ENCODE measurements at places on chromosomes 13 and 19.

DNA sequence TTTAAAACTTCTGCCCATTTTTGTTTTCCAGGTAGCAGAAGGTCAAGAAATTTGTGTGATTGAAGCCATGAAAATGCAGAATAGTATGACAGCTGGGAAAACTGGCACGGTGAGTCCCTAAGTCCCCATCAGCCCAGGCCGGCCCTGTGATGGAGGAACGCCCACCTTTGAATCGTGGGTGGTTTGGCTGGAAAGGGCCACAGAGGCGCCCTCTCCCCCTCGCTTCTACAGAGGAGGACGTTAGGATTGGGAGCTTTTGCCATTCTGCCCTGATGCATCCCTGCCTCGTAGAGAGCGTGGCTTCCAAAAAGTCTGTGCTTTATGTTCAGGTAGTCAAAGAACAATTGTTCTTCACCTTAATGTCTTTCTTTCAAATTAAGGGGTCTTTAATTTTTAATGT, 60.9 kb downstream of the GGACT start:
- no peak for DNase-seq

DNA sequence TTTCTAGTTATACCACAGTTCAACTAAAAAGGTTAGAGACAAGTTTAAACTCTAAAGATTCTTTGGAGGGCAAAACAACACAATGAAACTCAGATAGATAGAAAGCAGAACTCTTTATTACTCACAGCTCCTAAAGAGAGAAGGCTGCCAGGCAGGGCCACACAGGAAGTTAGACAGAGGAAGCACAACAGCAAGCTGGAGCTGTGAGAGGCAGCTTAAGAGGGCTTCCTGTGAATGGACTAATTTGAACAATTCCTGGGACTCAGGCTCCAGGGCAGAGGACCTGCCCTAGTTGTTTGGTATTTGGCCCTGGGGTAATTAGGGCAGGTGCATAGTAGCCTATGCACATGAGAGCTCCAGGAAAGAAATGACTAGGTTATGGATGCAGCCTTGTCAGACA, 803.6 kb downstream of the DIAPH3 start:
- no peak for DNase-seq

GRCh38 chr19:57978586-57979289, 4.4 kb upstream of the C19orf18 start:
- no peak for DNase-seq

- no peak for DNase-seq
Observed at GRCh38 chr19:752652-753517, 2.0 kb downstream of the MISP start.

DNA sequence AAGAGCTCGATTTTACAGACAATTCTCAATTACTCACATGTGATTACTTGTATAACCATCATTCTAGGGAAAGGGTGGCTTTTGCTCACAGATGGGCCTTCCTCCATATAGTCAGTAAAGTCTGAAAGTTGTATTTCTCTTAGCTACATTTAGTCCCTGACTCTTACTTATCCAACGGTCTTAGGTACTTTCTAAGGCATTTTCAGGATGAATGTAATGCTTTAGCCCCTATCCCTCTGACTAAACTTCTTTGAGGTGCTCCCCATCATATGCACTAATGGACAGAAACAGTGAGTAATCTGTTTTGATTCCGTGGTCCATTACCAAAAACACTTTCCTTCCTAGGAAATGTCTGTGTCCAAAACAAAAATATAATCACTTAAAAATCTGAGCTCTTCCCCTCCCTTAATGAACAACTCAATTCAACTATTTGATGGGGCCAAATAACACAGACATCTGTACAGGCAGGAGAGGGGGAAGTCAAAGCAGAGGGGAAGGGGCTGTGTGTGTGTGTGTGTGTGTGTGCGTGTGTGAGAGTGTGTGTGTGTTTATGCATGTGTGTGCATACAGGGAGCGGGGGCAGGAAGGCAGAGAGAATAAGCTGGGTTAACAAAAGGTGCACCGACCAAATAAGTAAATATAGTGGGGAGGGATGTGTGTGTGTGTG, 84.9 kb downstream of the USP12 start:
- no peak for DNase-seq

- no peak for DNase-seq
Observed at GRCh38 chr13:50527188-50527587, 316.3 kb downstream of the DLEU7 start.

GRCh38 chr19:34085336-34085735, 87.0 kb upstream of the LSM14A start:
- DNase-seq, result no peak

- DNase-seq, result no peak
Observed at GRCh38 chr13:60661521-60661920, 264.5 kb downstream of the TDRD3 start.

DNA sequence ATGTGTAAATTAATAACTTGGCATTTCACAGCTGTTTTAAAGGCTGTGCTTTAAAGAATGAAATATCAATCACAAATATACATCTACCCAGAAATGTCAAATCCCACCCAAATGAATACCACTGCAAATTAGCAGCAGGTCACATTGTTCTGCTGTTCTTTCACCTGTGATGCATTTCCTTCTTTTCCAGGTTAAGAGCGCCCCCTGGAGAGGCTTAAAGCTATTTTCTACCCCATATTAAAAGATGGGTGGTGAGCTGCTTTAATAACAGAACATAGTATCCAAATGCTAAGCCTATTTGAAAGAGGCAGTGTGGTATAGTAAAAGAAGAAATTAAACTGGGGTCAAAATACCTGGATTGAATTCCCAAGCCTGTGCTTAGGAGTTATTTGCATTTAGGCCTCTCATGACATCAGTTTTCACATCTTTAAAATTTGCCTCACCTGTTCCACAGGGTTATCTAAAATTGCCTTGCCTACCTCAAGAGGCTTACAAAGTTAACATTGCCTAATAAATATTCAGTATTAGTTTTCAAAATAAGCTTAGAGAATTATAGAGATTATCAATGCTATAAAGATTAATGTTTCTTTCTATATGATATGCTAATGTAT, 396.9 kb upstream of the SLITRK5 start:
- peak; percentile 26 for DNase-seq

DNA sequence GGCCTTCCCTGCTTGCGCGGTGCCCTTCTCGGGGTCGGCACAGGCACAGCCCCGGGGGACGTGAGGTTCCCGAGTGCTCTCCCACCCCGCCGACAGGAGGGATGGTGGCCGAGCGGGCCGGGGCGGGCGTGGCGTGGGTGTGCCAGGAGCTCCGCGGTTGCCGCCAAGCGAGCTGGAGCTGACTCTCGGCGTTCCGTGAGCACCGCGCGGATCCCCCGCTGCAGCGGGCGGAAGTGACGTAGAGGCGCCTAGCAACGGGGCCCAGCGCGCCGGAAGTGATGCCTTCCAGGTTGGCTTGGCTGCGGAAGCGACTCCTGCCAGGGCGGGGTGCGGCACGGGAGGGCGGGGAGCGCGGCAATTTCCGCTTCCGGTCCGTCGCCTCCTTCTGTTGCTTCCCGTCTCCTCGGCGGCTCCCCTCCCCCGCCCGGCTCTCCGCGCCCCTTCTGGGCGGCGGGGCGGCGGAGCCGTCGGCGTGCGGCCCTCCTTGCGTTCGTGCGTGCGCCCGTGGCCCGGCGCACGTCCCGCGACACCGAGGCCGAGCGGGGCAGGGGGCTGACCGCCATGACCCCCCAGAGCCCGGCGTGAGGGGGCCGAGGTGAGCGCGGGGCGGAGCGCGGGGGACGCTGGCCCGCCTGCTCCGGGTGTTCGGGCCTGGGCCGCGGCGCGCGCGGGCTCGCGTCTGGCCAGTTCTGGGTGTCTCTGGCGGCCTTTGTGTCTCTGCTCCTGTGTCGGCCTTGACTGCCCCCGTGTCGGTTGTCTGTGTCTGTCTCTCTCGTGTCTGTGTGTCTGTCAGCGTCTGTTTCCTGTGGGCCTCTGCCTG, at the start of gene EPN1:
EPN1 (plus strand) TSS at position 386 of the 820 bp plus-strand sequence. CDS start 3,402 bp downstream, outside the sequence.
- DNase-seq, result peak; percentile 98

GRCh38 chr19:4366666-4367335, 23.4 kb downstream of the MPND start:
- no peak for DNase-seq

GRCh38 chr19:54518844-54519243, 16.2 kb downstream of the LAIR2 start:
- DNase-seq, result peak; percentile 86

Data from activated CD4-positive, alpha-beta T cell treated with anti-CD3 and anti-CD28 coated beads, Interleukin-2, Interleukin-4, amounts not matched to agents 100 ng/mL and 50 ng/mL, durations not matched to agents 16 hours and 8 hours (primary cell).